GM12878 (cell line): ENCODE measurements at places on chromosomes 6 and 20. TPM values are rescaled to one million over a fixed set of nuclear protein-coding genes. Genes with fewer than 3 reads are reported as not detected.
A peak's percentile ranks its signal among the peaks of the same experiment; 100 is the strongest.

- H3K4me1 ChIP-seq: peaks cover 27% of the 10 kb centered on the region
- H3K36me3 ChIP-seq: no peaks in the 10 kb centered on the region
- H3K27me3 ChIP-seq: no peaks in the 10 kb centered on the region
- peak overlapping the region; percentile 25; the same call in 1 of the 2 replicates for H3K27ac ChIP-seq
- DNase-seq: no peak
Measured at GRCh38 chr20:3995067-3995748, 20.1 kb downstream of the RNF24 start.

GRCh38 chr20:8346700-8347270, 214.7 kb downstream of the PLCB1 start:
- H3K27me3 ChIP-seq: no peaks in the 10 kb centered on the region
- no peak overlapping the region for H3K4me3 ChIP-seq
- no peaks in the 10 kb centered on the region for H3K36me3 ChIP-seq
- H3K4me1 ChIP-seq: no peaks in the 10 kb centered on the region
- no peak for DNase-seq

- H3K27me3 ChIP-seq: no peaks in the 10 kb centered on the region
- no peaks in the 10 kb centered on the region for H3K4me1 ChIP-seq
- no peak overlapping the region for H3K4me3 ChIP-seq
- no peaks in the 10 kb centered on the region for H3K36me3 ChIP-seq
- H3K27ac ChIP-seq: no peak overlapping the region
Measured at GRCh38 chr6:75098709-75099108, 107.1 kb downstream of the COL12A1 start.

- no peak for DNase-seq
- no peaks in the 10 kb centered on the region; the same call in 1 of the 2 replicates for H3K27me3 ChIP-seq
- H3K4me3 ChIP-seq: no peak overlapping the region
Measured at GRCh38 chr6:142400495-142400894, 98.7 kb downstream of the ADGRG6 start.

DNA sequence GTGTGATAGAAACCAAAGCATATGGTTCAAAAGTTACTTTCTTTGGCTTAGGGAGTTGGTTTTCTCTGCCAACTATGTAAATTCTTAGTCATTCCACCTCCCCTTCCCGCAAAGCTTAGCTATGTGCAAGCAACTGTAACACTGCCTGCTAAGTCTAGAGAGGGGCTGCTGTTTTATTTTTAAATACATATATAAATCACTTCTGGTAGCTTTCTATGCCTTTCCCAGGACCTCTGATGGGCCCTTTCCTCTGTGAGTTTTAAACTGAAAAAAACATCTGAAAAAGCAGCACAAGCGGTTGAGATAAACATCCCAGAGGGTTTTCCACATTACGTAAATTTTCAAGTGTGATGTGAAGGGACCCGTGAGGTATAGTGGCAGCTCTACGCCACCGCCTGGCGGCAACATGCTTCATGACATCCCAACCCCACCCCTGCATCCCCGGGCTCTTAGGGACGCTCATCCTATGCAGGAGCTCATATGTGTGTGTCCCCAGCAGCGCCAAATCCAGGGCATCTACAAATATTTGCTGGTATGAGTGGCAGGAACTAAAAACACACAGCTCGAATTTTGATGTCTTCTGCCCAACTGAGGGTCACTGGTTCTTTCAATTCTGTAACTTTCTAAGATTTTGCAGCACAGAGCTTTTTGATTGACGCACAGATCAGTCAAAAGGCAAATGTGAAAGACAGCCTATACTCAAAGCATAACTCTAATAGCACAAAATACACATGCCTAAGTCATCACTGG, 12.7 kb downstream of the SAYSD1 start:
- no peaks in the 10 kb centered on the region for H3K36me3 ChIP-seq
- no peaks in the 10 kb centered on the region for H3K27me3 ChIP-seq
- no peak overlapping the region for H3K4me3 ChIP-seq
- DNase-seq: no peak
- H3K4me1 ChIP-seq: no peaks in the 10 kb centered on the region

GRCh38 chr20:46831633-46832011, 63.0 kb upstream of the EYA2 start:
- H3K4me3 ChIP-seq: no peak overlapping the region
- DNase-seq: no peak
- no peaks in the 10 kb centered on the region for H3K27me3 ChIP-seq
- no peak overlapping the region for H3K27ac ChIP-seq
- no peaks in the 10 kb centered on the region for H3K4me1 ChIP-seq
- H3K36me3 ChIP-seq: no peaks in the 10 kb centered on the region

MYL9 gene
- 0.55 and 0.63 TPM in 2 replicates for polyA plus RNA-seq

GRCh38 chr6:80433010-80433672, 326.7 kb downstream of the BCKDHB start:
- no peak for DNase-seq
- H3K36me3 ChIP-seq: no peaks in the 10 kb centered on the region
- H3K4me3 ChIP-seq: no peak overlapping the region
- H3K27ac ChIP-seq: no peak overlapping the region

DNA sequence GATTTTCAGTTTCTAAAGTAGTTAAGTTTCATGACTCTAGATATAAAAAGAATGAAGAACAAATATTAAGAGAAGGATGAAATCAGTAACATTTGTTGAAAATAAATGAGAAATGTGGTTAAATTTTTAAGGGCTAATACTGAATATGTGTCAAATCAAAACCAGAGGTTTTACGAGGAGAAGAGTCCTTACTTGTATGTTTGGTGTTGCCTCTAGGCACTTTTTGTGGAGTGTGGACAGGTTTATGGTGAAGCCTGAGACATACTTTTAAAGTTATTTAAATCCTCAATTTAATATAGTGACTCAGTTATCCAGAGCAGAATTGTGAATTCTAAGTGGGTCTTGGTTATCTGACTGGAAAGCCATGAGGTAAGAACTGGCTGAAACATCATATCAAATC, 68.7 kb downstream of the COL19A1 start:
- no peak overlapping the region for H3K4me3 ChIP-seq
- H3K27ac ChIP-seq: no peak overlapping the region
- H3K27me3 ChIP-seq: no peaks in the 10 kb centered on the region
- no peaks in the 10 kb centered on the region for H3K4me1 ChIP-seq
- DNase-seq: no peak

DNA sequence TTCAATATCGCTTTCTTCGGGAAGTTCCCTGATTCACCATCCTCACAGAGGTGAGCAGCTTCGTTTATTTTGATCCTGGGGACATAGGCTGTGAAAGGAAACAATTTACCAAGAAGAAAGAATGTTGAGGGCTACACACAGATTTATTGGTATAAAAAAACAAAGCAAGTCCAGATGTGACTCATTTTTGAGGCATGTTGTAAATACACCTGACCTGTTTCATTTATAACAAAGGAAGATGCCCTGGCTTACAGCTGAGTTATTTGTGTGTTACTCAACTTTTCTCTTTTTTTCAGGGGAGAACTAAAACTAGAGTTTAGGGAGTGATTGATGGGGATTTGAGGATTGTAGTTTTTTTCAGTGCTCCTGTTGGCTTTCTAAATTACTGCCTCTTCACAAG, 489.5 kb downstream of the CBLN4 start:
- H3K27ac ChIP-seq: no peak overlapping the region
- H3K4me3 ChIP-seq: no peak overlapping the region
- no peaks in the 10 kb centered on the region for H3K27me3 ChIP-seq
- no peaks in the 10 kb centered on the region for H3K36me3 ChIP-seq
- H3K4me1 ChIP-seq: no peaks in the 10 kb centered on the region
- no peak for DNase-seq

TGM3 gene
- polyA plus RNA-seq: not detected in 2 replicates

C4B gene
- 0.62 and 1.3 TPM in 2 replicates for polyA plus RNA-seq

MDFI gene
- polyA plus RNA-seq: not detected in 2 replicates

DNA sequence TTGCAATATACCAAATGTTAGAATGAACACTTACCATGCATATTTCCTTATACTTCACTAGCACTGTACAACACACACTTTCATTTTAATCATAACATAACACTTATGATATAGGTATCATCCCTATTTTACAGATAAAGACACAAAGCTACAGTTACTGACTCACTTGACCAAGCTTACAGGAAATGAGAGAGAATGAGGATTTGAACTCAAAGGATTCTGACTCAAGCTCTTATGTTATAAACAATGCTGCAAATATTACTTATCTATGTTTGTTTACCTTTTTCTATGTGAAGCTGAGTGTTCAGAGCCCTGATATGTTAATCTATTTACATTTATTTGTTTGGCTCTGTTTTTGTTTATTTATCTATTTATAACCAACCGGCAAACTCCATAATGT, 245.4 kb downstream of the PTPRK start:
- H3K27me3 ChIP-seq: no peaks in the 10 kb centered on the region
- H3K4me1 ChIP-seq: no peaks in the 10 kb centered on the region
- no peak overlapping the region for H3K4me3 ChIP-seq
- no peak overlapping the region for H3K27ac ChIP-seq

NKAIN4 gene
- 0.11 TPM in 1 of 2 replicates, not detected in the other for polyA plus RNA-seq

- H3K4me3 ChIP-seq: no peak overlapping the region
- H3K36me3 ChIP-seq: no peaks in the 10 kb centered on the region
- H3K4me1 ChIP-seq: no peaks in the 10 kb centered on the region; the same call in 1 of the 2 replicates
- no peak overlapping the region for H3K27ac ChIP-seq
Measured at GRCh38 chr6:37915463-37915862, 95.9 kb downstream of the ZFAND3 start.

GRCh38 chr20:50762435-50763220, 31.2 kb downstream of the PARD6B start:
- no peak overlapping the region for H3K4me3 ChIP-seq
- H3K27ac ChIP-seq: no peak overlapping the region
- H3K36me3 ChIP-seq: no peaks in the 10 kb centered on the region
- no peaks in the 10 kb centered on the region for H3K27me3 ChIP-seq
- no peaks in the 10 kb centered on the region for H3K4me1 ChIP-seq
- DNase-seq: no peak

HDGFL1 gene
- 0.09 TPM in 1 of 2 replicates, not detected in the other for polyA plus RNA-seq

DNA sequence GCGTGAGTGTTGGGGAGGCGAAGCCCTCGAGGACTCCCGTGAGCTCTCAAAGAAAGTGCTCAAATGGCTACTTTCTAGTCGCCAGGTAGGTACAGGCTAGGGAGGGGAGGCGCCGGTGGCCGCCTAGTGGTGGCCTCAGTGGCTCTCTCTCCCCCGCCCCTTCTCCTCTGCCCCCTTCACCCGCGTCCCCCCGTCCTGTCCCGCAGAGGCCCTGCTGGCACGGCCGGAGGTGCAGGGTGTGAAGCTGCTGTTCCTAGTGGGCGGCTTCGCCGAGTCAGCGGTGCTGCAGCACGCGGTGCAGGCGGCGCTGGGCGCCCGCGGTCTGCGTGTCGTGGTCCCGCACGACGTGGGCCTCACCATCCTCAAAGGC, 16.3 kb downstream of the ADISSP start:
- DNase-seq: no peak
- H3K4me3 ChIP-seq: no peak overlapping the region
- no peak overlapping the region for H3K27ac ChIP-seq
- no peaks in the 10 kb centered on the region for H3K4me1 ChIP-seq

DNA sequence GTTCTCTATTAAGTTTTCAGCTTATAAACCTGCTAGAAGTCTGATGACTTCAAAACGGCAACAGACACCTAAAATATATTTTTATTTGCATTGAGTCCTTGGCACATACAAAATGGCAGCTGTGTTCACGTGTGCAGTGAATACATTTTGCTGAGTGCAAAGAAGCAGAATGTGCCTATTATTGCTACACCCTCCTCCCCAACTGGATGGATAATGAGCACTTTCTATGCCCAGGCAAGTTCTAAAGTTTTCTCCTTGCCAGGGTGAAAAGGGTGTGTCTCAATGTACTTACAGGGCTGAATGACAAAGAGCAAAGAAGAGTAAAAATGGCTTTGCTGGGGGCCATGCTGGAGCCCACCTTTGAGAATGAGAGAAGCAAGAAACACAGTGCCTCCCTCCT, 4.0 kb upstream of the FERMT1 start:
- no peaks in the 10 kb centered on the region; the same call in 1 of the 2 replicates for H3K4me1 ChIP-seq
- no peak for DNase-seq
- no peaks in the 10 kb centered on the region; the same call in none of the 2 replicates for H3K27me3 ChIP-seq
- H3K27ac ChIP-seq: no peak overlapping the region

CCM2L gene
- not detected in 2 replicates for polyA plus RNA-seq

DNA sequence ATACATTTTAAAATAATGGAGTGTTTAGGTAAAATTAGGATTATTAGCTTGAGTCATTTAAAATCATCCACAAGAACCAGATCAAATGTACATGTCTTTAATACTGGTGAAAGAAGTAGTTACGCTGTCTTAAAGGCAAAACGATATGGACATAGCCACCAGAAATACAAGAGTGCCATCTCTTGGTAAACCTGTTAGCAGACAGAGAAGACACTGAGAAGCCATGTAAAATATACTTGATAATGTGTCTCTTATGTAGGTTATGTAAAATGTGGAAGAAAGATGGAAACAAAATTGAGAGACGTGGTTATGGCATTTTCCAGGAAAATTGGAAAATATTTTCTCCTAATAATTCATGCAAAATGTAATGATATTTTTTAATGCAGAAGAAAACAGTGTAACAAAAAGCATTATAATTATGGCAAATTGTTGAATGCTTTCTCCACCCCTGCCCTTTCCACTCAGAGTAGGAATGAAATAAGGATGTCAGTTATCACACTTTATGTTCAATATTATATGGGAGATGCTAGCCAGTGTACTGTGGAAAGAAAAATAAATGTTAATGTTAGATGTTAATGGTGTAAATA, 12.2 kb upstream of the SLC17A2 start:
- no peak overlapping the region for H3K4me3 ChIP-seq
- no peaks in the 10 kb centered on the region for H3K4me1 ChIP-seq
- no peak overlapping the region for H3K27ac ChIP-seq
- no peak for DNase-seq
- no peaks in the 10 kb centered on the region for H3K27me3 ChIP-seq

TMEM200A gene
- 9.9 TPM in 2 replicates for polyA plus RNA-seq

DNA sequence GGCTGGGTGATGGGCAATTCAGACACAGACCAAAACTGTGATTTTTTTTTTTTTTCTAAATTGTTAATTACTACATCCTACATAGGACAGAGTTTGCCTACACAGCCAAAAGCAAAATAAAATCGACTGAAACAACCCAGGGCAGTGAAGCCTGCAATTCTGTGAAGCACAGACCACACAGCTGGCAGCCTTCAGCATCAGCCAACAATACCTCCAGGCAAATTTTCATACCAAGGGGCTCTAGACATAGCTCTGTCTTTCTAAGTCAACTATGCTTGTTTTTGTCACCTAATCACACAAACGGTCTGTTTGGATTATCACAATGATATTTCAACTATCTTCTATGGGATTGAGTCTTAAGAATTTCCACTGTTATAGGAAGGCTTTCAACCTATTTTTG, 17.6 kb downstream of the RMND1 start:
- DNase-seq: no peak
- no peaks in the 10 kb centered on the region for H3K4me1 ChIP-seq
- H3K36me3 ChIP-seq: peaks cover 1% of the 10 kb centered on the region
- no peak overlapping the region for H3K4me3 ChIP-seq
